ENCODE measurements at places on chromosomes 5 and 9. TPM values are rescaled to one million over a fixed set of nuclear protein-coding genes. Genes with fewer than 3 reads are reported as not detected.

GRCh38 chr5:73501406-73501805, 3.2 kb downstream of the BTF3 start:
- DNase-seq = no peak

DNA sequence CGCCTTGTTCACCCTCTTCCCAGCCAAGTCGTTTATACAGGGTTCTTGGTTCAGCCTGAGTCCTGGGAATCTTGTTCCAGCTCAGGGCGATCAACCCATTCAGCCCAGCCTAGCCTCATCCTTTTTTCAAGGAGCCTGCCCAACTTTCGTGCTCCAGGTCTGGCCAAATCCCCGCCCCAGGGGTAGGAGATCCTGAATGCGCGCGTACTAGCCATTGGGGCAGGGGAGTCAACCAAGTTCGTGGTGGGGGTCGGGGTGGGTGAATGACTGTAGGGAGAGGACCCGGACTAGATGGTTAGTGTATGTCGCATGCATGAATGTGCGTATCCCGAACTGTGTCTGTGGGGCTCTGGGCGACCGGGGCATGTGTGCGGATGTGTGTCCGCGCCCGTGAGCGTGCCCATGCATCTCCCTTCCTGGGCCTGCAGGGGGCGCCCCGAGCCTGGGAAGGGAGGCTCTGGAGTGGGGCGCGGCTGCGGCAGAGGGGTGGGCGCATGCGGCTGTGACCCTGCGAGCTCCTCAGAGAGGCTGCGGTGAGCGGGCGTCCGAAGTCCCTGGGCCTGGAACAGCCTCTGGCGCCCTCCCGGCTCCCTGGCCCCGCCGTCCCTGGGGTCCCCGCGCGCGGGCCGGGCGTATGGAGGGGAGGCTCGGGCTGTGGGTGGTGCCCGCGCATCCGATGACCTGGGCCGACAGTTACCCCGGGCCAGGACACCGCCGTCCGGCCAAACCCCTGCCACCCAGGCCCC, 8.7 kb downstream of the CCL21 start:
- peak; percentile 81 for DNase-seq

DNA sequence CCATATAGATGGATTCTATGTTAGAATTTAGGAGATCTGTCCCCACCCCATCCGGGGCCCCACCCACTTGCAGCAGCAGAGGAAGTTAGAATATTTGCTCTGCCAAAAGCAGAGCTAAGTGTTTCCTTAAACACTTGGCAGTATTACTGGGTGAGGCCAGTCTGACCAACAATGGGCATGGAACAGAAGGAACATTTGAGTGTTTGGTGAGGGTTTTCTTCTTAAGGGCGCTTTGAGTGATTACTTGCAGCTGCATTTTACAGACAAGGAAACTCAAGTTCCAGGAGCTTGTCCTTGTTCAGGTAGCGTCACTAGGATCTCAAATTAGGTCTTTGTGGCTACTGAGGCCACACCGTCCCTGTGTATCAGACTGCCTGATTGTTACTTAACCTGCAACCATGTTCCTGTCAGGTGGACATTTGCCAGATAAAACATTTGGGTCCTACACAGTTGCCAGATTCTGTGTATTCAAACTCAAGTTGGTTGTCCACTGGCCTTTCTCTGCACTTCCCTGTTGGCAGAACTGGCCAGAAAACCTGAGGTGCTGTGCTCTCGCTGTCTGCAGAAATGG, 59.3 kb downstream of the SLC46A2 start:
- DNase-seq = peak; percentile 26

DNA sequence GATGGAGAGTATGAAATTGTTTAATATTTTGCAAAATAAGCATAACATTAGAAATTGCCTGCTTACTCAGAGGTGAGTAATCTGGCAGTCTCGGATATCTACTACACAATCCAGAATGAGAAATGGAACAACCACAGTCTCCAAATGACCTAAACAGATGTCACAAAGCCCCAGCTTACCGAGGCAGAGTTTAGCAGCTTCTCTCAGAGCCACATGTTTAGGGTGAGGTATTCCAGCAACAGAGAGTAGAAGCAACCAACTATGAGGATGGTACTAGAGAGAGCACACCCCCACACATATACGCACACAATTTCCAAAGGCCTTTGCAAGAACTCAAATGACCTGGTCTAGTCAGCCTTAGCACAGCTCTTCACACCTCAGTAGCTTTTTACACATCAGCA, 122.7 kb upstream of the LPAR1 start:
- no peak for DNase-seq

DNA sequence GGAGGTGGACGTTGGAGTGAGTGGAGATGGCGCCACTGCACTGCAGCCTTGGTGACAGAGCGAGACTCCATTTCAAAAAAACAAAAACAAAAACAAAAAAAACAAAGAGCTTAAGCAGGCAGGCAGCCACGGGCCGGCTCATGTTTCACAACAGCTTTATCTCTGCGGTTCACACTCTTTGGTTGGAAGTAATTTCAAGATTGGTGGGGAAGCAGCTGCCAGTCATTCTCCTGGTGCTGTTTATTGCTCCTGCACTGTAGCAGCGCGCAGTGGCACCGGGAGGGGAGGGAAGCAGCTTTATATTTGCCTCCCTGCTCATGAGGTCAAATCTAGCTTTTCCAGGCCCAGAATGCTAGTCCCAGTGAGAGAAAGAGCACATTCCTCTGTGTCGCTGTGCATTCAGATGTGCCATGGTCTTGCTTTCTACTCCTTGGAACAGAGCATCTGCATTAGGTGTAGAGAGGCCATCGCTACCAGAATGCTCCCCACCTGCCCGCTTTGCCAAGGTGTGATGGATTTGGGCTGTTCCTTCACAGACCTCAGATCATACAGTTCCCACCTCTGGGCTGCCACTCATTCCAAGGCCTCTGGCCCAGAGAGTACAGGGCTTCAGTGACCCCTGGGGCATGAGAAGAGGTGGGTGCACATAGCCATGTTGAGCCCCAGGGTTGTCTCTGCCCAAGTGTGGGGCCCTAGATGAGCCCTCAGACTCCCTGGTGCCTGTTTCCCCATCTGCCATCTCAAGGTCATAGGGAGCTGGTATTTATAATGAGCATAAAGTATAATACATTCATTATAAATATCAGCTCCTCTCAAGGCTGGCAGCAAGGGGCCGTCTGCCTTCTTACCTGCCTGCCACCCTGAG, 270.4 kb downstream of the MED10 start:
- DNase-seq = no peak

GRCh38 chr5:159331093-159331973, 1.0 kb upstream of the IL12B start:
- peak; percentile 30 for DNase-seq

GRCh38 chr5:37812365-37812764, 27.5 kb downstream of the GDNF start:
- no peak for DNase-seq

- peak; percentile 96 for DNase-seq
These were observed at the start of gene RAB3C for GRCh38 chr5:58582803-58583491. Gene RAB3C, plus strand, starts transcription at chr5:58583075. Its CDS starts 134 bp downstream, at chr5:58583209.

DNA sequence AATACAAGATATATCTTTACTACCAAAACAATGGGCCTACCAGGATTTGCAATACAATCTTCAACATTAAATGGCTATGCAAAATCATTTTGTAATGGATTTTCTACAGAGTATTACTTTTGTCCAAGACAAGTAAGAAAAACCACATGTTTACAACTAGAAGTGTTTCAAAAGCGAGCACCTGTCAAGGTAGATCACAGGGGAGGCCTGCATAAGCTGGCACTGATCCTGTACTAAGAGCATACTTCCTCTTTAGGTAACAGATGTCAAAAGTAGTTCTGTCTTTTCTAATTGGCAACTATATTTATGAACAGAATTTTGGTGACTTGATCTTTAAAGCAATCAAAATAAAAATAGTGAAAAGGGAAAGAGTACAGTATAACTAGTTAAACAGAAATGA, 249.0 kb downstream of the MLLT3 start:
- no peak for DNase-seq

DNA sequence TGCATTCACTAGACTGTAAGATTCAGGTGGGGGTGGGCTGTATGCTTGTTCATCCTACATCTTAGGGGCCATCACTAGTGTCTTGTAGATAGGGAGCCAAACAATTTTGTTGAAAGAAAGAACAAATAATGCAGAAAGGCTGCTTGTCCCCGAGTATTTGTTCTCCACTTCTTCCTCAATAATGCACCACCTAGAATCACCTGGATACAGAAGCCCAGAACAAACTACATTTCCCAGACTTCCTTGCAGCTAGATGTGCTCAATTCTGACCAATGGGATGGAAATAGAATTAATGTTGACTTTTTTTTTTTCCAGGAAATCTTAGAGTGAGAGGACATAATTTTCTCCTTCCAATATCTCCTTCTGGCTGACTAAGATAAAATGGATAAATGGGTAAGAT, 38.9 kb upstream of the TNFSF8 start:
- no peak for DNase-seq

- DNase-seq = no peak
These were observed 119.4 kb downstream of the NTRK2 start for GRCh38 chr9:84788803-84789462.

GRCh38 chr9:107437716-107438115, 51.9 kb downstream of the KLF4 start:
- DNase-seq = no peak

- no peak for DNase-seq
These were observed 29.1 kb upstream of the PLCXD3 start for GRCh38 chr5:41539454-41539853.

GRCh38 chr5:97666783-97667182, 483.7 kb upstream of the RIOK2 start:
- no peak for DNase-seq

RASEF gene
- total RNA-seq = under 0.01 TPM

EFNA5 gene
- total RNA-seq = 72.8 TPM

TAF11L5 gene
- not detected for total RNA-seq

NR3C1 gene
- 11.8 TPM for total RNA-seq

SLC12A2 gene
- 16.9 TPM for total RNA-seq

ANXA2R gene
- 6.5 TPM for total RNA-seq

SLC36A1 gene
- total RNA-seq = 1.4 TPM

KCNMB1 gene
- total RNA-seq = not detected

OMD gene
- not detected for total RNA-seq

PCDHA1 gene
- total RNA-seq = under 0.01 TPM
